ENCODE measurements at places on chromosomes 7 and 10. TPM values are rescaled to one million over a fixed set of nuclear protein-coding genes. Genes with fewer than 3 reads are reported as not detected.

- peak; percentile 3 for DNase-seq
Observed at GRCh38 chr7:21828841-21829240, 116.9 kb downstream of the CDCA7L start.

GRCh38 chr10:102721954-102722353, 7.5 kb downstream of the SFXN2 start:
- DNase-seq = no peak

GRCh38 chr10:53396876-53397275, 624.3 kb upstream of the MBL2 start:
- no peak for DNase-seq

UNCX gene
- total RNA-seq = 0.30 TPM

DNA sequence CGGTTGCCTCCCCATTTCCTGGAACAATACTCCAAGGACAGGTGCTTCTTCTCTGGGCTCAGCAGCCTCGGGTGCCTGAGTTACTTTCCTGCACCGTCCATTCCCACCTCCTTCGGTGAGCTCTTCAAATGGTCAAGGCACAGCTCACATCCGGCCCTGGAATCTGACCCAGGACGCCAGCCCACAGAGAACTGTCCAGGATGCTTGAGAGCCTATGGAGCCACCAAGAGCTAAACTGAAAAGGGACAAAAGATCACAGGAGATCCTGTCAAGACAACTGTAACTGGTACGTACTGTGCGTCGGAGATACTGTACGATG, 72.5 kb downstream of the CTBP2 start:
- DNase-seq = no peak

- peak; percentile 1 for DNase-seq
Observed at GRCh38 chr10:95693071-95693667, 558 bp downstream of the TCTN3 start.

LRRD1 gene
- total RNA-seq = 0.05 TPM

AGR2 gene
- total RNA-seq = not detected

GRCh38 chr7:26167303-26167934, 15.4 kb downstream of the NFE2L3 start:
- DNase-seq = no peak

- no peak for DNase-seq
Observed at GRCh38 chr10:33684211-33684611, 349.7 kb upstream of the NRP1 start.

DNA sequence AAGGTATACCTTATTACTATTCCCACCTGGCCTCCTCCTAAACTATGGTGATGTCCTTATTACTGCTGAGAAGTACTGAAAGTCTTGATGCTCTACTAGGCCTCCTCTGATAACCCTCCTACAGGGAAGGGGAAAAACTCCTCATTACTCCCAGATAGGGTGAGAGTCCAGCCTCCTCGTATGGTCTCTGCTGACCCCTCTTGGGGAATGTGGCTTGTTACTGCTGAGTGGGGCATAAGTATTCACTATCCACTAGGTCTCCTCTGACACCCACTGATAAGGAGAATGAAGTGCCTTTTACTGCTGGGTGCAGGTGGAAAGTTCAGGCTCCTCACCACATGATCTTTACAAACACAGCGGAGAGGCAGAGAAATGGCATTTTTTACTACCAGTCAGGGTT, 222.9 kb downstream of the CHRM2 start:
- no peak for DNase-seq
